Osteoblast (primary cell): ENCODE measurements at places on chromosomes 5 and 9. TPM values are rescaled to one million over a fixed set of nuclear protein-coding genes. Genes with fewer than 3 reads are reported as not detected.

DNA sequence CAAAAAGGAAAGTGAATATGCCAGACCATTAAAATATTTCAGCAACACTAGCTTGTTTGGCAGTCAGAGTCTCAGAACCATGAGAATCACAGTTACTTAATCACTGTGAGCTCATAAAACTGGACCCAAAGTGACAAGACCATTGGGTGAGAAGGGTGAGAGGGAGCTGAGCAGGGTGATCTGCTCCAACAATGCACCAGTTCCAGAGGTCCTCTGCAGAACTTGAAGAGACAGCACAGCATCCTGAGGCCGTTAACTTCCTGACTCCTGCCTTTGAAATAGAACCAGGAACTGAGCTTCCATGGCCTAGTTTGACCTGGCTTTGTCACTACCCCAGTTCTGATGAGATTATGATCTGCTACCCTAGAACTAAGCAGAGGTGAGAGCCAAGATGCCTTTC, 57.4 kb downstream of the NFIB start:
- no peak for DNase-seq
- peaks cover 48% of the 10 kb centered on the region for H3K4me1 ChIP-seq
- peaks cover 3% of the 10 kb centered on the region for H3K36me3 ChIP-seq

Gene PWWP2A
- 23.6 and 26.8 TPM in 2 replicates for total RNA-seq

- no peaks in the 10 kb centered on the region for H3K36me3 ChIP-seq
- no peak overlapping the region for H3K4me3 ChIP-seq
- H3K27me3 ChIP-seq = no peaks in the 10 kb centered on the region
- no peak for DNase-seq
- H3K4me1 ChIP-seq = no peaks in the 10 kb centered on the region
Measured at GRCh38 chr9:23769307-23769935, 56.6 kb downstream of the ELAVL2 start.

DNA sequence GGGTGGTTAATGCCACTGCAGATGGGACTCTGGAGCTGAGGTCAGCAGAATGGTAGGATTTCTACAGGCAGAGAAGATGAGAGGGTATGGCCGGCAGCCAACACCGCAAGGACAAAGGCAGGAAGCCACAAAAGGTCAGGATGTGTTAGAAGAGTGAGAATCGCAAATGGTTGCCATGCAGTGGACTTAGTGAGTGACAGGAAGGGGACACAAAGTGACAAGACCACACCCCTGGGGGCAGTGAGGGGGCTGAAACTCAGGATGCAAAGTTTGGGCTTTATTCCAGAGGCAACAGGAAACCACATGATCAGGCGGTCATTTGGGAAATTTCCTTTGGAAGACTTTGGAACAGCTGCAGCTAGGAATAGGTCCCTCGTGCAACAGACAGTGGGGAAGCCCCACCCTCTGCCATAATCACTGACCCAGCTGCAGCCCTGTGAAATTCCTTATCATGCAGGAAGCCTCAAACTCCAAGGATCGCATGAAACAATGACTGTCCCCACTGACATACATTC, 14.2 kb upstream of the CCDC180 start:
- H3K36me3 ChIP-seq = peaks cover 2% of the 10 kb centered on the region
- DNase-seq = no peak
- H3K4me1 ChIP-seq = peaks cover 7% of the 10 kb centered on the region
- no peaks in the 10 kb centered on the region for H3K27me3 ChIP-seq
- no peak overlapping the region for H3K27ac ChIP-seq

- no peak for DNase-seq
- no peaks in the 10 kb centered on the region for H3K27me3 ChIP-seq
- no peak overlapping the region for H3K4me3 ChIP-seq
- H3K4me1 ChIP-seq = peaks cover 7% of the 10 kb centered on the region
Measured at GRCh38 chr5:15932066-15932465, 247.5 kb downstream of the MARCHF11 start.

DNA sequence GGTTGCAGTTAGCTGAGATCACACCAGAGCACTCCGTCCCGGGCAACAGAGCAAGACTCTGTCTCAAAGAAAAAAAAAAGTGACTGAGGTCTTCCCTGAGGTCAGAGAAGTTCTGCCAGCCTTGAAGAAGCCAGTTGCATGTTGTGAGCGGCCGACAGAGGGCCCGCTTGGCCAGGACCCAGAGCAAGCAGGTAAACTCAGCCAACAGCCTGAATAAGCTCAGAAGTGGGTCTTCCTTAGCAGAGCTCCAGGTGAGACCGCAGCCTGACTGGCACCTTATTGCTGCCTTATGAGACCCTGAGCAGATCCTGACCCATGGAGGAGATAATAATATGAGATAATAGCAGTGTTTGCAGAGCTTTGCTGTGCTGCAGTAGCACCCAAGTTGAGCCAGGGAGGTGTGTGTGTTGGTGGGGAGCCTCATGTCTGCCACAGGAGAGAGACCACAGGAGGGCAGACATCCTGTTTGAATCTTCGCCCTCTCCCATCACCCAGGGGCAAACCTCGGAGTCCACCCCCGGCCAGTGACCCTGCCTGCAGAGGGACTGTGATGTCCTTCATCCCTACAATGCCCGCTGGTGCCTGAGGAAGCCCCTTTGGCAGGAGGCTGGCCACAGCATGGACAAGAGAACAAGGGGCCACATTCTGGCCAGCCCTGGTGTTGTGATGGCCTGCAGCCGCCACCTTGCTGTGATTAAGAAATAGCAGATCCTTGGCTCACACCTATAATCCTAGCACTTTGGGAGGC, 10.8 kb upstream of the BARX1 start:
- H3K4me1 ChIP-seq = peaks cover 8% of the 10 kb centered on the region
- H3K27me3 ChIP-seq = no peaks in the 10 kb centered on the region
- H3K4me3 ChIP-seq = no peak overlapping the region
